ENCODE measurements at places on chromosomes 5 and 9. TPM values are rescaled to one million over a fixed set of nuclear protein-coding genes. Genes with fewer than 3 reads are reported as not detected.

- no peak overlapping the region for H3K27ac ChIP-seq
- H3K4me1 ChIP-seq = no peaks in the 10 kb centered on the region
Observed at GRCh38 chr5:137902408-137903133, 13.3 kb downstream of the PKD2L2 start.

DNA sequence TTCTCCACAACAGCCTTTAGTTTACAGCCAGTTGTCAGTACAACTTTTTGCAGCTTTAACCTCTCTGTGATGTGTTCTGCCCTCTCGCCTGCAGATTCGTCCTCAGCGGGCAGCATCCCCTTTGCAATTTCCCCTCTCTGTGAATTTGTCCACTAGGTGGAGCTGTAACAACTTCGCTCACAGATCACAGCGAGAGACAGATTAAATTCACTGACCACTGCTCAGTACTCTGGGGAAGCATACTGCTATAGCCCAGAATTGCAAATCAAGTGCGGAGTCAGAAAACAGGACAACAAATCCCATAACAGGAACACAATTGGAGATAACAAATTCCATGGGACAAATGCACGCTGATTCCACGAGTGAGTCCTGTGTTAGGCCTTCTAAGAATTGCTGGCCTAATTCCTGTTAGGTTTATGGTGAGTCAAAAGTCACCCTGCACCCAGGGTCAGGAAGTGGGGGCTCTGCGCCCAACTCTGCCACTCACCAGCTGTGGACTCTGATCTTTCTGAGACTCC lies 2124.9 kb downstream of the MAT2B start:
- no peak overlapping the region for H3K4me3 ChIP-seq
- DNase-seq = peak; percentile 31
- H3K36me3 ChIP-seq = no peaks in the 10 kb centered on the region
- H3K4me1 ChIP-seq = no peaks in the 10 kb centered on the region
- H3K27ac ChIP-seq = no peak overlapping the region

DNA sequence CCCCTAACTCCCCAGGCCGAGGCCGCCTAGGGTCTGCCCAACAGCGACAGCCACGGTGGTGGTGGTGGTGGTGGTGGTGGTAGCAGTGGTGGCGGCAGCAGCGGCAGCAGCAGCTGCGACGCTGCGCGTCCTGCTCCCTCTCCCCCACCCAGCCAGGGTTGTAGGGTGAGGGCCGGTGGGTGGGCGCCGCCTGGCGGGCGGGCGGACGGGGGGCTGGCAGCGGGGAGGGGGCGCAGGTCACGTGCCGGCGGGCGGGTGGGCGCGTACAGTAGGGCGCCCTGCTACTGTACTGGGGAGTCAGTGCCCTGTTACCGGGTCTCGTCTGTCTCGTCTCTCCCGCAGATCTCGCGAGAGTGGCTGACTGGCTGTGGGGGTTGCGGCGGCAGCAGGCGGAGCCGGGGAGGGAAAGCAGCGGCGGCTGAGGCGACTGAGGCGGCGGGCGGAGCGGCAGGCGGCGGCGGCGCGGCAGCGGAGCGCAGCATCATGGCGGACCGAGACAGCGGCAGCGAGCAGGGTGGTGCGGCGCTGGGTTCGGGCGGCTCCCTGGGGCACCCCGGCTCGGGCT lies at the start of gene PURA:
TSS of gene PURA (plus strand) at position 411 of the 565 bp plus-strand sequence. CDS start at position 484, 73 bp downstream.
- H3K36me3 ChIP-seq = no peaks in the 10 kb centered on the region
- peak within 1 kb of the TSS; percentile 65 for H3K4me3 ChIP-seq
- DNase-seq = peak; percentile 75
- peaks cover 25% of the 10 kb centered on the region for H3K4me1 ChIP-seq

DNA sequence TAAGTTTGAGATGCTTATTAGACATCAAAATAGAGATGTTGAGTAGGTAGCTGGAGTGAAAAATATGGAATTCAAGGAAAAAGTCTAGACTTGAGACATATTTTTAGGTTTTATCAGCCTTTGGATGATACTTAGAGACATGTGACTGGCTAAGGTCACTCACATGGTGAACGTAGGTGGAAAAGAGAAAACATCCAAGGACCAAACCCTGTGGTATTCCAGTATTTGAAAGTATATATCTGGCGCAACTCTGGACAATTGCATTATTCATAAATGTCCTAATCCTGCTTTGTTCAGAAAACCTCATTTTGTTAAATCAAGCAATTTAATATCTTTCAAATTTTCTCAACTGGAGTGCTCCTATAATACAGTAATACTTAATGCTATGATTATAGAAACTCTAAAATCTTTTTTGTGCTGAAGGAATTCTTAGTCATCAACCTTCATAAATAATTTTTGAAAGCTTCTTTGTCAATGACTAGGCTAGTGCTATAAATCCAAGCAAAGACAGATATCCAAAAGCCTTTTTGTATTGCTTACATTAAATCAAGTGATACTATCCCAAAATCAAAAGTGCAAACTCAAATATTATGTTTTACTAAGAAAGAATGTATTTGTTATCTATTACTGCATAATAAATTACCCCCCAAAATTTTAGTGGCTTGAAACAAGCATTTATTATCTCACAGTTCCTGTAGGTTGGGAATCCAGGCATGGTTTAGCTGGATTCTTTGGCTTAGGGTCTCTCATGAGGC lies 452.0 kb downstream of the ENC1 start:
- no peaks in the 10 kb centered on the region for H3K27me3 ChIP-seq
- H3K4me1 ChIP-seq = peaks cover 17% of the 10 kb centered on the region
- H3K4me3 ChIP-seq = no peak overlapping the region

GRCh38 chr5:59221769-59222168 lies 638.9 kb downstream of the RAB3C start:
- no peak overlapping the region for H3K4me3 ChIP-seq
- DNase-seq = no peak
- no peaks in the 10 kb centered on the region for H3K4me1 ChIP-seq

DNA sequence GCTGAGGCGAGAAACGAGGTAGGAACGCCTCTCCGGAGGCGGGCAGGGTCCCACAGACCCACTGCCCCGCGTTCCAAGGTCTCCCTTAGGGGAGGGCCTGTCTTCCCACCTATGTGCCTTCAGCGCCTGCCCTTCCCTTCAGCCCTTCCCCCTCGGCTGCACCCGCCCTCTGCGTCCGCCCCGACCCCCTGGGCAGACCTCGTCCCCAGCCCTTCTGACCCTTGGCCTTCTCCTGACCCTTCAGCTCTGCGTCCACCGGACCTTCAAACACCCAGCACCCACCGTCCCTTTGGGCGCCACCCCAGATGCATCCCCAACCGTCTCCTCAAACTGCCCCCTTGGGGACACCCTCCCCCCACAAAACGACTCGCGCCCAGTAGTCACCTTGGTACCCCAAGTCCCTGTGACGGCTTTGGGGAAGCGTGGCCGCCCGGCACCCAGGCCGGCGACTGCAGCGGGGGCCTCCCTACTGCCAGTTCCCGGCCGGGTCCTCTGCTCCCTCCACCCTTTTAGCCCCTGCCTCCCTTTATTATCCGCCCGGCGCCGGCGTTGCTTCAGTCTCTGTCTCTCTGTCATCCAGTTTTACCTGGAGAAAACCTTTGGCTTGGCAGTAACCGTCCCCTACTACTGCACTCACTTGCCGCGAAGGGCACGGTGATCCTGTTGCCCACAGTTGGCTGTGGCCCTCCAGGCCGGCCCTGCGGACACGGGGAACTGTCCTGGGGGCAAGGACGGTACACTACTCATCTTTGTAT lies 421 bp downstream of the RUSC2 start:
- DNase-seq = no peak
- peak overlapping the region; percentile 91 for H3K27ac ChIP-seq
- H3K4me1 ChIP-seq = peaks cover 20% of the 10 kb centered on the region
- H3K36me3 ChIP-seq = no peaks in the 10 kb centered on the region
- no peaks in the 10 kb centered on the region for H3K27me3 ChIP-seq
- peak overlapping the region; percentile 90 for H3K4me3 ChIP-seq

GRCh38 chr5:178110-178509 lies 13.2 kb upstream of the LRRC14B start:
- H3K27me3 ChIP-seq = no peaks in the 10 kb centered on the region
- H3K4me3 ChIP-seq = no peak overlapping the region
- peaks cover 3% of the 10 kb centered on the region for H3K36me3 ChIP-seq
- DNase-seq = no peak
- H3K4me1 ChIP-seq = no peaks in the 10 kb centered on the region

DNA sequence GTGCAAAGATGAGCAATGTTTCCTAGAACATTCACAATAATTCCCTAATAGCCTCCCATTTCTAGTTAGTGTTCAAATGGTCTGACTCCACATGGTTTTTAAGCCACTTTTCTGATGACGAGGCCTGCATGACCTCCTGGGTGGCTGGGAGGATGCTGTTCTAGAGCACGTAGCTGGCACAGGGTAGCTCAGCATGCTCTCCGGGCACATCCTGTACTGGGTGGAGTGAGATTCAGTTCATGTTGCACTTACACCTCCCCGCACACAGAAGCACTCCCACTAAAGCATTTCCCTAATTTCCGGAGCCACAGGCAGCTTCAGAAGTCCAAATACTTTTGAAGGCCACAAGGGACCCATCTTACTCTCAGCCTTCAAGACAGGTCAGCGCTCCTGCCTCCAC lies 159.8 kb upstream of the LHFPL2 start:
- no peak for DNase-seq
- no peak overlapping the region for H3K27ac ChIP-seq
- peaks cover 21% of the 10 kb centered on the region for H3K4me1 ChIP-seq
- H3K36me3 ChIP-seq = no peaks in the 10 kb centered on the region

DNA sequence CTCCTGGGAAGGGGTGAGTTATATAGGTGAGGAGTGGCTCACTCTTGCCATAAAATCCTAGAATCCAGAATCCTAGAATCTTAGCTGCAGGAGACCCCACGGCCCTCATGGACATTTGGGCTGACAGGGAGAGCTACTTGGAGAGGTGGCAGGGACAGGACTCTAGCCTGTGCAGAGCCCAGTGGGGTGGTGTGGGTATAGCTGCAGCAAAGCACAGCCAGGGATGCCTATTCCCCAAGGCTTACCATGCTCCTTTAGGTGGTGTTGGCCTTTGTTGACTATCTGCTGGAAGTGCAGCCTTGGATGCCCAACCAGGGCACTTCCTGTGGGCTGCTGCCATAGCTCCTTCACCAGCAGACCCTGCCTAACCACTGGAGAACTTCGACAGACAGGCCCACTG lies 70.0 kb upstream of the PTPN3 start:
- peaks cover 10% of the 10 kb centered on the region for H3K27me3 ChIP-seq
- no peak overlapping the region for H3K27ac ChIP-seq
- no peak for DNase-seq
- no peaks in the 10 kb centered on the region for H3K36me3 ChIP-seq

GRCh38 chr5:43256261-43256966 lies 56.8 kb downstream of the HMGCS1 start:
- no peak overlapping the region for H3K4me3 ChIP-seq
- no peaks in the 10 kb centered on the region for H3K27me3 ChIP-seq
- no peak overlapping the region for H3K27ac ChIP-seq
- no peak for DNase-seq

DNA sequence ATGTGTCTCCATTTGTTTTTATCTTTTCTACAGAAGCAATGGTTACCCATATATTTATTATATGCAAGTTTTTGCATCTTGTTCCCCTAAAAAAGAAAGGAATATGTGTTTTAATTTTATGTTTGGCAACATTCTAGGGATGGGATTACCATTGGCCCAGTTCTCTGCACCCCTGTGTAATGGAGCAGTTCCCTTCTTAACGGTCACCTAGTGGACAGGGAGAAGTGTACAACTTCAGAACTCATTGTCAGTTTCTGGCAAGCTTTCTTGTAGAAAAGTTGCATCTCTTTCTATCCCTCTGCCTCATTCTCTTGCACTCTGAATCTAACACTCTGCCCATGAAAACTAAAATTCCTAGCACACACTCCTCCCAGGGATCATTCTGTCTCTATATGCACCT lies 78.2 kb downstream of the DOCK8 start:
- H3K4me1 ChIP-seq = no peaks in the 10 kb centered on the region
- no peak overlapping the region for H3K4me3 ChIP-seq
- H3K27ac ChIP-seq = no peak overlapping the region
- H3K27me3 ChIP-seq = peaks cover 2% of the 10 kb centered on the region
- DNase-seq = no peak

DNA sequence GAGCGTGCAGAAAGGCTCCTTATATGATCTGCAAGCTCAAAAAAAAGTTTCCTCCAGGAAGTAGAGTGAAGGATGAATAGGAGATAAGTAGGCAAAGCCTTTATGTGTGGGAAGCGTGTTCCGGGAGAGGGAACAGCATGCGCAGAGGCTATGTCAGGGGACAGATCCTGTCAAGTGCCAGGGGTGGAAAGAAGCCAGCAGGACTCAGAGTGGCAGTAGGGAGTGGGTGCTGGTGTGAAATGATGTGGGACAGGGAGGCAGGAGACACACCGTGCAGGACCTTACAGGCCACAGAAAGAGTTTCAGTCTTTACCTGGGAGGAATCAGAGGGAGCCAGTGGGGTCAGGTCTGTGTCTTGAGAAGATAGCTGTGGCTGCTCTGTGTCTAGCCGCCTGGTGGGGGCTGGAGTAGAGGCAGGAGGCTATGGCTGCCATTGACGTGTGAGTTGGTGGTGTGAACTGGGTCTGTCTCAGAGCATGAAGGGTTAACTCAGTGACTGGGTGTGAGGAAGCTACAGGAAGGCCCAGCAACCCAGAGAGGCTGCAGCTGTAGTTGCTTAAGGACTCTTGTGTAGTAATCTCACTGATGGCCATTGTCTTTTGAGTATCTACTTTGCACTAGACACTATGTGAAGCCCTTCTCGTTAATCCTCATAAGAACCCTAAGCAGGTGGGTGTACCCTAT lies 71.3 kb downstream of the PPARGC1B start:
- peaks cover 17% of the 10 kb centered on the region for H3K4me1 ChIP-seq
- no peak overlapping the region for H3K4me3 ChIP-seq
- no peaks in the 10 kb centered on the region for H3K36me3 ChIP-seq
- no peak overlapping the region for H3K27ac ChIP-seq
- DNase-seq = no peak

DNA sequence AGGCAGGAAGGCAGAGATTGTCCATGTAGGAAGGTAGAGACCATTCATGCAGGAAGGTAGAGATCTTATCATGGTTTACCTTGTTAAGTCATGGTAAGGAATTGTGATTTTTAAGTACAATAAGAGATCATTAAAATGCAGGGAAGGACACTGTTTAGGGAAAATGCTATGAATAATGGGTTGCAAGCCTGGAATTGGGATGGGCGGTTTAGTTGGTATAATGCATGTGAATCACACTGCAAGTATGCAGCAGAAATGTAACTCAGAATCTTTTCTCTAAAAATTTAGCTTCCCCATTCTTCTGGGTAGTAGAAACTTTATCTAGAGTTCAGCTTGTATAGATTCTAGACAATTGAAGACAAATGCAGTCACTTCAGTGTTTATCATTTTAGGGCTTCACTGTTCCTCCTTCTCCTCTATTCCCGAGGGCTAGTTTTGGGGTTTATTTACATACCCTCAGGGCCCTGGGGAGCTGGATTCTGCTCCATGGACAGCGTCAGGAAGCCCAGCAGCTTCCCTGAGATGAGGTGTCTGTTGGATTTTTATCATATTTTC lies 212.0 kb downstream of the SREK1 start:
- H3K4me1 ChIP-seq = no peaks in the 10 kb centered on the region
- H3K27ac ChIP-seq = no peak overlapping the region
- H3K4me3 ChIP-seq = no peak overlapping the region
- DNase-seq = peak; percentile 21
- H3K27me3 ChIP-seq = peaks cover 3% of the 10 kb centered on the region
- H3K36me3 ChIP-seq = no peaks in the 10 kb centered on the region

Gene PTGES2
- total RNA-seq = 44.1 TPM

Gene MVB12B
- total RNA-seq = 12.8 TPM

Gene SLC22A4
- 4.5 TPM for total RNA-seq

Gene QRFP
- not detected for total RNA-seq

Gene IRX4
- 0.53 TPM for total RNA-seq

Gene TNPO1
- total RNA-seq = 172 TPM
